Spinal cord (tissue), 10 donors: ENCODE measurements at places on chromosomes 5 and 9. TPM values are rescaled to one million over a fixed set of nuclear protein-coding genes. Genes with fewer than 3 reads are reported as not detected.
A peak's percentile ranks its signal among the peaks of the same experiment; 100 is the strongest.

DNA sequence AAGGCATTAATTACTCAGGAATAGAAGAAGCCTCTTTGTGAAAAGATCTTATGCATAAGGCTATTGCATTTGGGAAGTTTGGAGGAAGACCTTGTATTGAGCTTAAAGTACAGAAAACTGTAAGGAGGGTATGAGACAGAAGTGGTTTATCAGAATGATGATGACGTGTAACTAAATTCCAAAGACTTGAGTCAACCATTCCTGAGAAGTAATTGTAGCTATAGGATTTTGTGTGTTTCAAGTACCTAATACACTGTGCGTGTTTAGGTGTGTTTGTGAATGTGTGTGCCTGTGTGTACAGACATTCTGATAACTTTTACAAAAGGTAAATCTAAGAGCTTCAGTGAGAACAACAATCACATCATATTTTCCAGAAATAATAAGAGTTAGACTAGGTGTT lies 46.5 kb upstream of the IRX2 start:
- no peaks in the 10 kb centered on the region for H3K36me3 ChIP-seq
- H3K27ac ChIP-seq = no peak overlapping the region
- H3K4me1 ChIP-seq = no peaks in the 10 kb centered on the region
- no peaks in the 10 kb centered on the region for H3K27me3 ChIP-seq
- no peak overlapping the region for H3K4me3 ChIP-seq
- no peak for DNase-seq

GRCh38 chr9:135552698-135553171 lies 6.8 kb downstream of the OBP2A start:
- H3K36me3 ChIP-seq = no peaks in the 10 kb centered on the region
- no peak overlapping the region for H3K27ac ChIP-seq
- no peaks in the 10 kb centered on the region for H3K27me3 ChIP-seq
- no peak overlapping the region for H3K4me3 ChIP-seq

DNA sequence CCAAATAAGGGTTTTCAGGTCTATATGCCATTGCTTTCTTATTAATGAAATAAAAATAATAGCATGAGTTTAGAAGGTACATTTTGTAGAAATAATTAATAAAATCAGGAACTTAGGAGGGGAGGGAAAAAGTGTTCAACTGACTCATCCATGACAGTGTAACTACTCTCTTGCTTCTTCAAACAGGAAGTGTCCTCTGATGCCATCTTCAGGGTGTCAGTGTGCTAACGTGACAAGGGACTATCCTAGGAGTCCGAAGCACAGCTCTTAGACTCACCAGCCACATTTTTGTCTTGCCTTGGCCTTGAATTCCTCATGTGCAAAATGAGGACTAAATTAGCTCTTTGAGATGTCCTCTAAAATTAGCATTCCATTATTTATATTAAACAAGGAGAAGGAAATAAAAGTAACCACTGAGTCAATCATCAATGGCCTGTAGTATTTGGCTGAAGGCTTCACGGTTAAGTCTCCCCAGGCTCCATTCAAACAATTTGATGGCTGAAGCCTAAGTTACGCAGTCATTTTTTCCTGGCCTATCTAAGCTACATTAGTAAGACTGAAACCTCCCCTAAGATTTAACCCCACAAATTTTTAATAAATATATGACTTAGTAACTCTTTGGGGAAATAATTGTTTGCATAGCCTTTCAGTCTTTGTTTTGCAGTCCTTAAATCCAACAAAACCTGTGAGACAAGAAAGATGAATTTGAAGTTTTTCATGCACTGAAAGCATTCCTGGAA lies 151.1 kb downstream of the ARL15 start:
- no peaks in the 10 kb centered on the region for H3K27me3 ChIP-seq
- no peak overlapping the region for H3K4me3 ChIP-seq
- H3K27ac ChIP-seq = no peak overlapping the region
- no peaks in the 10 kb centered on the region for H3K36me3 ChIP-seq
- H3K4me1 ChIP-seq = no peaks in the 10 kb centered on the region

GRCh38 chr5:98474782-98475181 lies 298.7 kb upstream of the RGMB start:
- no peaks in the 10 kb centered on the region for H3K4me1 ChIP-seq
- no peaks in the 10 kb centered on the region for H3K36me3 ChIP-seq
- H3K4me3 ChIP-seq = no peak overlapping the region
- no peak for DNase-seq

- no peak overlapping the region for H3K4me3 ChIP-seq
- no peak for DNase-seq
- H3K27ac ChIP-seq = no peak overlapping the region
- H3K36me3 ChIP-seq = no peaks in the 10 kb centered on the region
- no peaks in the 10 kb centered on the region for H3K27me3 ChIP-seq
- H3K4me1 ChIP-seq = no peaks in the 10 kb centered on the region
Measured at GRCh38 chr5:107153283-107153682, 517.5 kb downstream of the EFNA5 start.

GRCh38 chr9:114655689-114656088 lies 1.9 kb downstream of the TEX53 start:
- H3K4me3 ChIP-seq = no peak overlapping the region
- no peak overlapping the region for H3K27ac ChIP-seq
- peaks cover 6% of the 10 kb centered on the region for H3K36me3 ChIP-seq
- no peak for DNase-seq

DNA sequence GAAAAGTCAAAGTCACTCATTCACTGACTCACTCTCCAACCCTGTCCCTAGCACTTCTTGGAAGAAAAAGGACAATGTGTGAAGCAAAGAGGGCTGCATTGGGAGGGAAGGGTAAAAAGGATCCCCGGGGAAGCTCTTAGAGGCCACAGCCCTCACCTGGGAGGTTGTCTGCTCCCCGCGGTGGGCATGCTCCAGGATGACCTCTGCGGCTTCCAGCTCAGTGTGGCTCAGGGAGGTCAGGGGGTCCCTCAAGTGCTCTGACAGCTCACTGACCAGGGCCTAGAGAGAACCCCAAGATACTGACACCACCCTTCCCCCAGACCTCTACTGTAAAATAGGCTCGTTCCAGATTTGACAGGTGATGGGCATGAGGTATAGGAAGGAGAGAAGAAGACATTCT lies 4.0 kb downstream of the FCHSD1 start:
- no peaks in the 10 kb centered on the region for H3K27me3 ChIP-seq
- DNase-seq = no peak
- no peak overlapping the region for H3K4me3 ChIP-seq
- no peak overlapping the region for H3K27ac ChIP-seq
- peaks cover 16% of the 10 kb centered on the region for H3K4me1 ChIP-seq
- peaks cover 16% of the 10 kb centered on the region for H3K36me3 ChIP-seq

- no peaks in the 10 kb centered on the region for H3K36me3 ChIP-seq
- H3K27me3 ChIP-seq = peaks cover 7% of the 10 kb centered on the region
- no peak for DNase-seq
- H3K4me1 ChIP-seq = peaks cover 22% of the 10 kb centered on the region
- H3K4me3 ChIP-seq = no peak overlapping the region
Measured at GRCh38 chr9:114110180-114110579, 11.1 kb upstream of the KIF12 start.

GRCh38 chr5:23631302-23632045 lies 124.1 kb downstream of the PRDM9 start:
- H3K36me3 ChIP-seq = no peaks in the 10 kb centered on the region
- no peaks in the 10 kb centered on the region for H3K4me1 ChIP-seq
- no peak overlapping the region for H3K27ac ChIP-seq
- H3K27me3 ChIP-seq = no peaks in the 10 kb centered on the region
- DNase-seq = no peak

DNA sequence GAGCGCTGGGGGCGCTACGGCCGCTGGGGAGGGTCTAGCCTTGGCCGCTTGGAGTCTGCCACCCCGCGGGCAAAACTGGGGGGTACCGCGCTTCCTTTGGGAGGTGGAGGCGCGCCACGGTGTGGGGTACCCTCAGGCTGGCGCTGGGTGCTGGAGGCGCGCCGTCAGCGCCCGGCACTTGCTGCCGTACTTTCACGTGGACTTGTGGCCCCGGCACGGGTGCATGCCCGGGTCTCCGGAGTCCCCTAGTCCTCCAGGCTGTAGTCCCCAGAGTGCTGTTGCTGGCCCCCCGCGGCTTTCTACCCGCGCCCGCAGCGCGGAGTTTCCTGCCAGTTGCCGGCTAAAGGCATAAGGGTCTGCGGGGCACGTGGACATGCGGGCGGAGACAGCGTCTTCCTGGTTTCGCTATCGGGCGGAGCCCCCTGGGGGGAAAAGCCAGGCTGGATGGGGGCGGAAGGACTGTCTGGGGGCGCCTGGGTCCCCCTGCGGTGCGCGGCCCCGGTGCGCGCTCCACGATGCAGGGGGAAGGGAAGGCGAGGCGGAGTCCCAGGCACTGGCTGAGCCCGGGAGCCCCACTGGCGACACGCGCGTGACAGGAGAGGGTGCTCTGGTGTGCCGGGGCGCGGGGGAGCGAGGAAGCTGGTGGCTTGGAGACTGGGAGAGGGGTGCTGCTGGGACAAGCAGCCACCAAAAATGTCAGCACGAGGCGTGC lies 666 bp downstream of the PPARGC1B start:
- H3K27me3 ChIP-seq = peaks cover 14% of the 10 kb centered on the region
- H3K4me1 ChIP-seq = peaks cover 16% of the 10 kb centered on the region
- H3K27ac ChIP-seq = no peak overlapping the region
- no peak for DNase-seq

DNA sequence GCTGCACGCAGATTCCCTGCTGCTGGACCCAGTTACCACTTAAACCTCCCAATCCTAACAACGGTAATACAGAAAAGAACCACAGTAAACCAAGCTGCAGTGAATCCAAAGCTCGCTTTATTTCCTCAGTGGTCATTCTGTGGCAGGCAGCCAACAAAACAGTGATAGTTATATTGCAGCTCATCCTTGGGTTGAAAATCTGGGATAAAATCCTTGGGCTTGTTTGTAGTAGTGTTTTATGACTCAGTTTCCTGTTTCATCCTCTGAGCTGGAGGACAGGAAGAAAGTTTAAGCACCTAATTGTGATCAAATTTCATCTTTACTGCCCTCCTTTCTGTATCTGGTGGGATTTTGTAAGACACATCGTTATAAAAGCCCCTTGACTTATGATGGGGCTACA lies 31.4 kb downstream of the HMGCR start:
- H3K4me3 ChIP-seq = no peak overlapping the region
- peaks cover 6% of the 10 kb centered on the region for H3K4me1 ChIP-seq
- no peak overlapping the region for H3K27ac ChIP-seq
- no peaks in the 10 kb centered on the region for H3K36me3 ChIP-seq
- no peaks in the 10 kb centered on the region for H3K27me3 ChIP-seq
- DNase-seq = no peak

DNA sequence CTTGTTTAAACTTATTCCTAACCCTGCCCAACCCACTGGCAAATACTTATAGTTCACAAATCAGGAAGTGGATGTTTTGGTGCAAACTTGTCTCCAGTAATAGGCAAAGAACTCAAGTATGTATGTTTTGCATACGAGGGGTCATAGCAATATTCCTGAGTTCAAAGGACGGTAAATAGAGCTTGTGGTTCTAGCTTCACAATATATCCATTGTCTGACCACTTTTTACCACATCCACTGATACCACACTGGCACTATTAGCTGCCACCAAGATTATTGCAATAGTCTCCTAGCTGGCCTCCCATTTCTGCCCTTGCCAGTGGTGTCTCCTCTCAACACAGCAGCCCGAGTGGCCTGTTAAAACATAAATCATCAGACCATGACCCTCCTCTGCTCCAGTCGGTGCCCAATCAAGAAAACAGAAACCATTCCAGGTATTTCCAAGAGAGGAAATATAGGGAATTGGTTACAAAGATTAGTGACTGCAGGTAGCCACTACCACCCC lies 17.0 kb downstream of the GRXCR2 start:
- H3K27me3 ChIP-seq = no peaks in the 10 kb centered on the region
- H3K27ac ChIP-seq = peak overlapping the region; percentile 42
- H3K4me1 ChIP-seq = peaks cover 10% of the 10 kb centered on the region

- no peaks in the 10 kb centered on the region for H3K36me3 ChIP-seq
- peaks cover 12% of the 10 kb centered on the region for H3K4me1 ChIP-seq
- H3K27ac ChIP-seq = no peak overlapping the region
- DNase-seq = no peak
Measured at GRCh38 chr5:73214306-73214705, 41.3 kb downstream of the TMEM174 start.

- H3K27me3 ChIP-seq = no peaks in the 10 kb centered on the region
- H3K4me1 ChIP-seq = no peaks in the 10 kb centered on the region
- H3K36me3 ChIP-seq = no peaks in the 10 kb centered on the region
- no peak for DNase-seq
Measured at GRCh38 chr5:96904054-96904931, 28.0 kb downstream of the ERAP2 start.

DNA sequence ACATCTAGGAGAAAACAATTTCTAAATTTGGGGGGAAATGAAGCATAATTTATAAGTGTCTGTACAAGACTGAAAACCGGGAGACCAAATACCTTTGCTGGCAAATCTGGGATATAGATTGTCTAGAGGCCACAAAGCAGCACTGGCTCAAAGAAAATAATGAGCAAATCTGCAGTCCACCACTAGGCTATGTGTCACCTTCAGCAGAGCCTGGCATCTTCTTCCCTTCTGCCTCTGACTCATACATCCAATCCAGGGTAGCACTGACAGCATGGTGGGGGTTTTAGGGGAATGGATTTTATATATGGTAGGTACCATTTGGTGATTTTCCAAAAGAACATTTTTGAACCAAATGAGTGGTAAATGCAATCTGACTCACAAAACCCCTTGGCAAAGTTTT lies 12.8 kb downstream of the FAM81B start:
- DNase-seq = no peak
- H3K27me3 ChIP-seq = peaks cover 9% of the 10 kb centered on the region
- no peaks in the 10 kb centered on the region for H3K4me1 ChIP-seq
- H3K36me3 ChIP-seq = no peaks in the 10 kb centered on the region
- H3K4me3 ChIP-seq = no peak overlapping the region
- no peak overlapping the region for H3K27ac ChIP-seq

DNA sequence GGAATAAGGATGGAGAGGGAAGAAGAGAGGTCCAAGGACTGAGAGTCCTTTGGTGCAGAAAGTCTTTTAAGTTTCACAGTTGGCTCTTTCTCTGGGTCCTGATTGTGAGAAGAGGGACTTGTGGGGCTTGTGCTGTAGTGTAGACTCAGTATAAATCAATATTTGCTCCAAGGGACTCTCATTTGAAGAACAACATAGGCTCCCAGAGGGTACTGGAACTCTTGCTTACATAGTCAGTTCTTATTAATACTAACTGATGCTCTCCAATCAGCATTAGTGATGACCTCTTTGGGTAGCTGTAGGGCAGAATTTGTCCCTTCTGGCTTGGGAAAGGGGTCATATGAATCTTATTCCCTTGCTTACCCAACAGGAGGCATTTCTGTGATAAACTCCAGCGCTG lies 62.5 kb upstream of the CXCL14 start:
- no peak for DNase-seq
- no peaks in the 10 kb centered on the region for H3K27me3 ChIP-seq
- no peak overlapping the region for H3K4me3 ChIP-seq
- no peaks in the 10 kb centered on the region for H3K4me1 ChIP-seq
- H3K36me3 ChIP-seq = no peaks in the 10 kb centered on the region

- no peak overlapping the region for H3K4me3 ChIP-seq
- H3K27me3 ChIP-seq = no peaks in the 10 kb centered on the region
- peaks cover 2% of the 10 kb centered on the region for H3K36me3 ChIP-seq
- H3K4me1 ChIP-seq = peaks cover 11% of the 10 kb centered on the region
- H3K27ac ChIP-seq = no peak overlapping the region
- no peak for DNase-seq
Measured at GRCh38 chr9:109270971-109271925, 49.6 kb downstream of the EPB41L4B start.

GRCh38 chr5:122523776-122524175 lies 211.7 kb downstream of the SNCAIP start:
- H3K27me3 ChIP-seq = no peaks in the 10 kb centered on the region
- H3K27ac ChIP-seq = no peak overlapping the region
- no peaks in the 10 kb centered on the region for H3K4me1 ChIP-seq

Gene SLC25A2
- total RNA-seq = not detected

Gene TAF11L5
- not detected for total RNA-seq

Gene SLC34A3
- total RNA-seq = not detected

Gene RLN2
- not detected for total RNA-seq

Gene CCNO
- 2.3 TPM for total RNA-seq

Gene DNAH5
- total RNA-seq = 1.9 TPM

Gene FOXD4
- 0.66 TPM for total RNA-seq

Gene PAEP
- 0.55 TPM for total RNA-seq

Gene CCDC183
- 0.89 TPM for total RNA-seq

Gene GNG10
- total RNA-seq = 50.9 TPM

Gene MARCOL
- total RNA-seq = not detected
